Inflammatory macrophage treated with lipopolysaccharide for 1 hour (primary cell): ENCODE measurements at places on chromosomes 13 and 19.

DNA sequence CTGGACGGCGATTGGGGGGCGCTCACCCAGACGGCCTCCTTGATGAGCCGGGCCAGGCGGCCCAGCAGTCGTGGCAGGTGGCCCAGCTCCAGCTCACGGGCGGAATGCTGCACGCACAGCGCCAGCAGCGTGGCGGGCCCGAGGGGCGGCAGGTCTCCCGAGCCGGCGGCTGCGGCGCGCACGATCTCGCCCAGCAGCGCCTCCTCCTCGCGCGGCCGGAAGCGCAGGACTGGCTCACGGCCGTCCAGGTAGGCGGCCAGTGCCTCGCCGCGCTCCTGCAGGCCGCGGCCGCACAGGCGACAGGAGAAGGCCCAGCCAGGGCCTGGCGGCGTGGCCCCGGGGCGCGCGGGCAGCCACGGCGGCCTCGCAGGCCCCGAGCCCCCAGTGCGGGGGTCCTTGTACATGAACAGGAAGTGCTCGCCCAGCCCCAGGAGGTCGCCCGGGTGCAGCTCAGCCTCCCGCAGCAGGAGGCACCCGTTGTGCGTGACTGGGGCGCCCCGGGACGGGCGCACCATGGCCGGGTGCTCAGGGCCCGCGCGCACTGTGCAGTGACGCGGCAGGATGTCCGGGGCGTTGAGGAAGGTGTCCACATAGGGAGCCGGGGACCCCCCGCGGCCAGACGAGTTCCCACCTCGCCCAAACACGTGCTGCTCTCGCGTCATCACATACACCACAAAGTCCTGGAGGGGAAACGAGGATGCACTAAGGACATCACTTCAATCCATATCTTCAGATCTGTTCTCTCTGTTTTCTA, 9.6 kb upstream of the MAMSTR start:
- no peak for DNase-seq

GRCh38 chr13:78689011-78689410, 30.1 kb upstream of the OBI1 start:
- DNase-seq: no peak

DNA sequence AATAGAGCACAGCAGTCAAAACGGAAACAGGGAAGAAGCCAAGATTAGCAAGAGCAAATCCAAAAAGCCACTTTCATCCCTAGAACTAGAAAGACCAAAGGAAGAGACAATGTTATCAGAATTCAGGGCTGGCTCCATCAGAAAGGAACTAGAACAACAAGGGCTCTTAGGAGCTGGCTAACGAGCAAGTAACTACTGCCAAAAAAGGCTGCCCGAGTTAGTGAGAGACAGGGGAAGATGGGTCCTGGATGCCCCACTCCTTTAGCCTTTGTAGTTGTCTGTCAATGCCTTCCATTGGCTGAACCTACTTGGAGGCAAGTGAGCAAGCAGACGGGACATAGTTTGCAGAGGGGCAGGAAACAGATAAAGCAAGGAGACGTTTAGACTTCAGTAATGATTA, 240.4 kb downstream of the KLF12 start:
- no peak for DNase-seq

GRCh38 chr13:109699628-109700071, 86.7 kb downstream of the IRS2 start:
- no peak for DNase-seq

- no peak for DNase-seq
Measured at GRCh38 chr13:59658027-59658737, 505.5 kb downstream of the DIAPH3 start.

GRCh38 chr19:7191946-7192691, 102.1 kb downstream of the INSR start:
- peak; percentile 36 for DNase-seq

GRCh38 chr13:31064636-31065035, 97.1 kb downstream of the HSPH1 start:
- no peak for DNase-seq

DNA sequence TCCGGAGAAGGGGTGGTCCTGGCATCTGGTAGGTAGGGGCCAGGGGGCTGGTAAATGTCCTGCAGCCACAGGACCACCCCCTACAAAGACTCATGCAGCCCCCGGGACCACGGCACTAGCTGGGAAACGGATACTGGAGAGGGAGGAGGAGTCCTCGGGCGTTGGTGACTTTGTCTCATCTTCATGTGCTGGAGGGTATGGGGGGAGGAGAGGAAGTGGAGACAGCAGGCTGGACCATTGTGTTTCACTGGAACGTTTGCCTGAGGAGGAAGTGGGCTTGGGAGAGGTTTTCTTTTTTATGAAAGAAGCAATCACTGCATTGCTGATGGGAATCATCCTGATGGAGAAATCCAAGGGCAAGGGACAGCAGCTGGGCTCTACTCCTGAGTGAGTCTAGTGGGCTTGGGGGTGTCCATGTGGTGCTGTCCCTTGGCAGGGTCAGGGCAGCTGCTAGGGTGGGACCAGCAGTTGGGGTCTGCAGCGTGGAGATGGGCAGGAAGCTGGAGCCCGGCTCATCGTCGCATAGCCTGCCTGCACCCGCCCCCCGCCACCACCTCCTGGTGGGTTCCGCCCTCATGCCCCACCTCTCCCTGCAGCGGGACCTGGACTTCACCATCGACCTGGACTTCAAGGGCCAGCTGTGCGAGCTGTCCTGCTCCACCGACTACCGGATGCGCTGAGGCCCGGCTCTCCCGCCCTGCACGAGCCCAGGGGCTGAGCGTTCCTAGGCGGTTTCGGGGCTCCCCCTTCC, 1.7 kb upstream of the ADM5 start:
- no peak for DNase-seq

DNA sequence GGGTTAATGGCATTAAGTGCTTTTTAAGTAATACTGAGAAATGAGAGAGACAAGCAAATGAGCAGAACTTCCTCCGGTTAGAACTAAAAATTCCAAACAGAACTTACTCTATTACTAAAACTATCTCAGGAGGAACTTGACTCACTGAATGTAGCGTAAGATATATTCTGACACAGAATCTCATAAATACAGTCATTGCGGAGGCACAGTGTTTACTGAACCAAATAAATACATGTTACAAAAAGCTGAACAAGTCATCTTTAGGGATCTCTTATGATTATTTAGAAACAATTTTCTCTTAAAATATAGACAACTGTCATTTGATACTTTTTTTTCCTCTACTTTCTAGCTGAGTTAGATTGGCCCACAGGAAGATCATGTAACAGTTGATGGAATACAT, 283.1 kb downstream of the KLF12 start:
- DNase-seq: no peak

DNA sequence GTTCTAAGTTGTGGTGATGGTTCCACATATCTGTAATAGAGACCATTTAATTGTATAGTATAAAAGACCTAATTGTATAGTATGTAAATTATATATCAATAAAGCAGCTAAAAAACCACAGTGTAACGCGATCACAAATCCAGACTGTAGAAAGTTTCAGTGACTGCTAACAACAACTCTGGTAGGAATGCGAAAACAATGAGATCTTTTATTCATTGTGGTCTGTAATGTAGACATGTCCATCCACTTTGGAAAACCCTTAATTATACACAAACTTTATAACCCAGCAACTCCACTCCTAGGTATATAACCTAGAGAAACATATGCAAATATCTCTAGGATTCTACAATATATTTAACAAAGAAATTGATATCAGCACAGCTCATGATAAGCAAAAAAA, 549.5 kb downstream of the SLITRK1 start:
- no peak for DNase-seq

- DNase-seq: no peak
Measured at GRCh38 chr19:49362048-49362928, at the start of gene TEAD2. Gene TEAD2 (minus strand): TSS chr19:49362416. CDS start chr19:49360075, 2,341 bp downstream.

- no peak for DNase-seq
Measured at GRCh38 chr19:35856546-35857149, at the start of gene KIRREL2. Gene KIRREL2 (plus strand): TSS chr19:35856911. CDS start chr19:35857120, 209 bp downstream.

DNA sequence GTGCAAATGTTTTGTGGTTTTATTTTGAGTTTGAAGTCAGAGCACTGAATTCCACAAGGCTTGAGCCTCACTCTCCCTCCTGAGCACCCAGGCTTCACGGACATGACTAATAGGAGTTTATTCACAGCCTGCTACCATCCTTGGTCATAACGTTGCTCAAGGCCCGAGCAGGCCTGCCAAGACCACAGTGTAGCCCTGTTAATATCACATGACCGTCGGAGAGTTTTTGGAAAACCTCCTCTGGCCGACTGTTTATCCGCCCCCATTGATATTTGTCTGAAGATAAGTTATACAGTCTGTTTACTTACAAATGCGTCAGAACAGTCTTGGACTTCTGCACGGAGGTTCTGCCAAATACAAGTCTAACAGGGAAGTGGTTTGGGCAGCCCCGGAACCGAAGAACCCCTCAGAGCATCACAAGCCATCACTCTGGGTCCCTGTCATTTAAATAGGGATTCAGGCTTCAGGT, 89.9 kb downstream of the COL4A2 start:
- DNase-seq: no peak

GRCh38 chr13:51678420-51678819, 94.2 kb downstream of the WDFY2 start:
- no peak for DNase-seq

DNA sequence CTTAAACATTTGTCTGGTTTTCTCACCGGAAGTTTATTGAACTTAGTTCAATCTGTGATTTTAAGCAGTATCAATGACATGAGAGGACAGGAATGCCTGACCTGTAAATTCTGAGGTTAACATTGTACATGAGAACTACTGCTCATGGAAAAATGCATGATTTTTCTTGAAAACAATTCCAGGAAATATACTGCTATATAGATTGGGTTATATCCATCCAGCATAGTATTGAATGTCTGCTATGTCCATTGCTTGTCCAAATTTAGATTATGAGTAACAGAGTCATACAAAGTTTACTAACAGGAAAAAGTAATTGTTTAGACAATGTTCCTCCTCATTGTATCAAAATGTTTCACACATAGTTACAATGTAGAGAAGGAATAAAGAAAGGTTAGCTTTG, 606.8 kb downstream of the DACH1 start:
- no peak for DNase-seq

- no peak for DNase-seq
Measured at GRCh38 chr19:6042776-6043726, 65.1 kb upstream of the RANBP3 start.

- DNase-seq: no peak
Measured at GRCh38 chr13:47481536-47481935, 519.5 kb downstream of the SUCLA2 start.

- DNase-seq: no peak
Measured at GRCh38 chr19:30448386-30449077, 76.3 kb downstream of the ZNF536 start.

- DNase-seq: no peak
Measured at GRCh38 chr19:720345-721160, 11.8 kb downstream of the PALM start.

DNA sequence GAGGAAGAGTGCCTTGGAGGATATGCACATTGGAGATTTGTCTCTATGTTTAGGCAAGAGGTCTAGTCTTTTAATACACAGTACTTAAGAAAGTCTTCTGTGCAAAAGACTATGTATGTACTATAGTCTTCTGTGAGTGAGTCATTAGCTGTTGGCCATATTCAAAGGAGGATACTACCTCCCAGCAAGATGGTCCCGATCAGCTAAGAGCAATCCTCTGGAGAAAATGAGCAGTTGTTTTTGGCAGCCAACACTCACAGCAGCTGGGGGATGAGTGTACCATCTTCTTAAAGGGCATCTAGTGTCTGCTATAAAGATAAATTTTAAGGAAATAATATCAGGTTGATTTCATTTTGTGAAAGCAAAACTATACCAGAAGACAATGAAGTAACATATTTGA, 487.8 kb downstream of the KCTD12 start:
- DNase-seq: no peak

DNA sequence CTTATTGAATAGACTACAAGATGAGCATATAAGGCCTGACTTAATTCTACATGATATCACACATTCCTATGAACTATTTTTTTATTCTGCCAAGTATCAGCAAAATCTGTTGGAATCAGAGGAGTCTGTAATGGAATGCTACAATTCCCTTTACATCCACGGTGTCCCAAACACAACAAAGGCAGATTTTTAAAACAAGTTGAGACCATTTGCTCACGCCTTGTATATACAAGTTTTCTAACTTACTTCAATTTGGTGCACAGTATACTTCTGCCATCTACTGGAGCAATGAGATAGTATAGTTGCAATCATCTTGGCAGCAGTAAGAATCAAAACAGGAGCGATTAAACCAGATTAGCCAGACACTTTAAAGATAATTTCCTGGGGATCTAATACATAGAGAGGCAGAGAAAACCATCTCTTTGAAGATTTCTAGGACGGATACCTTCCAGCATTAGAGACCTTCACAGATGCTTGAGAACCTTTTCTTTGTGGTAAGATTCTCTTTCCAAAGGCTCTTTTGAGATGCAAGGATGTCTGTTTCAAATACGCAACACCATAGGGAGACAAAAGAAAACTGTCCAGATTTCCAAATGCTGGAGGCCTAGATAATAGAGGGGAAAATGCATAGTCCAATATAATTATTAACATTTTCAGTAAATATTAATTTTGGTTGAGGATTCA, 302.0 kb upstream of the MIR17HG start:
- no peak for DNase-seq

DNA sequence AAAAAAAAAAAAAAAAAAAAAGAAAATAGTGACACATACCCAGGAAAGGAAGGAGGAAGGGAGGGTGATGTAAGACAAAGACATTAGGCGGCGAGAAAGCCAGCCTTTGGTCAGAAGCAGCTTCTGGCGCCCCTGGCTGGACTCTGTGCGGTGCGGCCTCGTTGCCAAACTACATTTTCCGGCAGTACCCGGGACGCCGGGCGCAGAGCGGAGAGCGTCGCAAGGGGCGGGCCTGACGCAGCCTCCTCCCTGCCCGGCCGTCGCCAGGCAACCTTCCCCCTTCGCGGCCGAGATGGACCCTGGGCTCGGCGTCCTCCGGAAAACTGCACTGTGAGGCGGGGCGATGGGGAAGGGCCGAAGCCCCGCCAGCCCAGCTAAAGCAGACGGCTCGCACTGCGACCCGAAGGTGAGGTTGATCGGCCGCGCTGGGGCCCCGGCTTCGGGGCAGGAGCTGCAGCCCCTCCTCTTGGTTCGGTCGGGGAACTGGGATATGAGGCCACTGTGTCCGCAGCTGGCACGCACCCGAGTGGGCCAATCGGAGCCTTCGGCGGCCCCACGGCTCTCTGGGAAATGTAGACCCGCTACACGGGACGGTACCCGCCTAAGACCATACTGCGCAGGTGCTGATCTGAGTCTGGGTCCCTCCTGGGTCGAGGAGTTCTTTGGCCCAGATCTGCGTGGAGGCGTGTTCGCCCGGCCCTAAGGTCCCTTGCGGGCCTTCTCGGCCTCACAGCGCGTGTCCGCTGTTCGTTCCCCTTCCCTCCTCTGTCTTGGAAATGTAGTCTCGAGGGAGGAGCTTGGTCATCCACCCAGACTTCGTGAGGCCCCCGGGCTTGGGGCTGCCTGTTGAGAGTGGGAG, 2.3 kb upstream of the MZF1 start:
- DNase-seq: peak; percentile 92

- DNase-seq: no peak
Measured at GRCh38 chr19:36046443-36047050, 7.5 kb downstream of the THAP8 start.

- DNase-seq: no peak
Measured at GRCh38 chr13:43911871-43912270, 32.2 kb downstream of the LACC1 start.

DNA sequence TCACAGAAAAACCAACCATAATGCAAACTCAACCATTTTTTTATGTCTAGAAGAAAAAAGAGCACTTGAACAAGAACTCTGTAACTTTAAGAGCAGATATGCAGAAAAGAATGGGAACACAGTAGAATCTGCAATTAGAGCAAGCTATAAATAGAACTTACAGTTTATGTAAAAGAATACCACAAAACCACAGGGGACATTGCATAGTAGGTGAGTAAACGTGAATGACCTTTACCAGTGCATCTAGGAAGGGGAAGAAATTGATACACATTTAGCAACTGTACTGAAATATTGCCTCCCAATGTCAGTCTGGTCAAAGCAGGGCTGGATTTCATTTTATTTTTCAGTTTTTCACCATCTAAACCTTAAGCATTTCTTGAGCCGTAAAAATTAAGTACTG, 242.2 kb upstream of the EDNRB start:
- DNase-seq: peak; percentile 13
